ENCODE measurements at places on chromosomes 11 and 22.

GRCh38 chr11:76033699-76034098 lies 172.6 kb downstream of the WNT11 start:
- no peak for DNase-seq

GRCh38 chr11:74773476-74773875 lies 24.8 kb downstream of the RNF169 start:
- no peak for DNase-seq

DNA sequence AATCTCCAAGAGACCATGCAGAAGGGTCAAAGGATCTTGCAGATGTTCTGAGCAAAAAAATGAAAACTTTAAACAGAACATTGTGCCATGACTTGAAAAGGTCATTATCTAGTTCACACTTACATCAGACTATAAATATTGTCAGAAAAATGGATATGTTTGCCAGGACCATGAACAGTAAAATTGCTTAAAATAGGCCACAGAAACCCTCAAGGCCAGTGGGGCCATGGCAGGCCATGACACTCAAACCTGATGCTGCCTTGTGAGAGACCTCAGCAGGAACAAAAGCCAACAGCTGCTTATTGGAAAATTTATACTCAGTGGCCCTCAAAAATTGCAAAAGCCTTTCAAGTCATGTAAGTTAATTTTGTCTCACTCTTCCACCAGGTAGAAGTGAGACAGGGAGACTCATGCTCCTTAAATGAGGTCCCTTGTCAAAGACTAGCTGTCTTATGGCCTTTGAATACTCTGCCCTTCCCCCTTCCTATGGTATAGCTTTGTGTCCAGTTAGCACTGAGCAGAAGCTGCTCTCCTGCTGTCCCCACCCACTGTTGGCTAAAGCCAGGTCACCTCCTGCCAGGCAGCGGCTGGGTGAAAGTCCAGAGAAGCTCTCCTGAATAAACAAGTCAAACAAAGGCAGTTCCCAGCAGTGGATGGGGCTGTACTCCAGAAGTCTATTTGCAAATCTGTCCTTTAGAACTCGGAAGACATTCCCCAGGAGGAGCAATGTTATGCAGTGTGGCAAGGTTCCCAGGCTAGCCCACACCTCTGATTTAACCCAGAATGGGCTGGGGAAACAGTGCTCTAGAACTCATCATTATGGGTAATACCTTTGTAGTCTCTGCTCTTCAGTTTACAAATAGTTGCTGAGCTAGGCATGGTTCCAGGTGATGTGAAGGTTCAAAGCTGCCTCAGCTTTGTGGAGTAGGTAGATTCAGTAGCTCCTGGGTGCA lies 21.4 kb downstream of the ADM start:
- no peak for DNase-seq

DNA sequence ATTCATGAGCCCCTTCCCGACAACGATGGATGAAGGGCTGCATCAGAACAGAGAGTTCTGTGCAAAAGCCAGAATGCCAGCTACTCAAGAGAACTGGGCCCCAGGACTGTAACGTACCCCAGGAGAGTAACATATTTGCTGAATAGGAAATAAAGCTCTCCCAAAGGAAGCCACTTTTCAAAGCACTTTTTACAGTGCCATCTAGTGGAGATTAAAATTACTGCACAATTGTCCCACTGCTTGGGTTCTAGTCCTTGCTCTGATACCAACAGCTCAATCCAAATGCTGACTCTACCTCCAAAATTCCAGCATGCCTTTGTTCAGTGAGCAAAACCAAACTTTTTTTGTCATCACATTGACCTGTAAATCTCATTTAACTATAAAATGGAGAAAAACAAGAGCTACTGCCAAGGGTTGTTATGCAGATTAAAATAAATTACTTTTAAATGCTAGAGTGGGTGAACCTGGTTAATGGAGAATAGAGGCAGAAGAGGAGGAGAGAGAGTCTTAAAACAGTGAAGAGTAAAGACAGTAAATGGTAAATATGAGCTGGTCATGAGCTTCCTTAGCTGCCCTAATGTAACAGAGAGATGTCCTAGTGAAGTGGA lies 87.6 kb upstream of the FSHB start:
- DNase-seq, result no peak

GRCh38 chr11:114129699-114130098 lies 70.2 kb downstream of the ZBTB16 start:
- DNase-seq, result no peak

GRCh38 chr11:121482231-121483129 lies 29.7 kb upstream of the SORL1-AS1 start:
- peak; percentile 73 for DNase-seq

DNA sequence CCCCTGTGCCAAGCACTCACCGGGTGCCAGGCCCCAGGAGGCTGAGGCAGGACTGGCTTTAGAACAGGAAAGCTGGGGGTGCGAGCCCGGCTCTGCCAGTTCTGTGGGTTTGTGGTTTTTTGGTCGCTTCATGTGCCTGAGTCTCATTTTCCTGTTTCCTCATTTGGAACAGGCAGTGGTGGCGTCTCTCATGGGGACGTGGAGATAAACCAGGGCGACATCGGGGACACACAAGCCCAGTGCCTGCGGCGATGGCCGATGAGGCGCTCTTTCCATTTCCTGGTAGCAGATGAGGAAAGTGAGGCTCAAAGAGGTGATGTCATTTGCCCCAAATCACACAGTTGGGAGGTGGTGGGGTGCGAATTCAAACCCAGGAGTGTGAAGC lies 20.8 kb upstream of the CHKA start:
- DNase-seq, result peak; percentile 87

DNA sequence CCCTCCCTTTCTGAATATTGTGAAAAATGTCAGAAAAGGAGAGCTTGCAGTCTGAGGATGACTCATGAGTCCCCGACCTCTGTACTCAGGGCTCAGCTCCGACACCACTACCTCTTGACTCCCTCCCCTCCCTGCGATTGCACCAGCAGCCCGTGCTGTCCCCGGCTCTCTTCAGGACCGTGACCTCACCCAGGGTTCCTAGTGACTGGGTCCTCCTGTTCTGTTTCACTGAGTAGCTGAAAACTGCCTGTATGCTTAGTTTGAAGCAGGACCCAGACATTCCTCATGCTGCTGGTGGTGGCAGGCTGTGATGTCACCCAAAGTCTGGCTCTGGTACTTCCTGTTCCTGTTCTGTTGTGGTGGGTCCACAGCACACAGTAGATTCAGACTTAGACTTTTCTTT lies 11.7 kb downstream of the PHRF1 start:
- DNase-seq, result peak; percentile 86

GRCh38 chr11:42849362-42849761 lies 462.4 kb upstream of the API5 start:
- no peak for DNase-seq

GRCh38 chr11:97684486-97685439 lies 1295.0 kb downstream of the JRKL start:
- no peak for DNase-seq

GRCh38 chr11:2691991-2692875 lies 7.6 kb downstream of the KCNQ1OT1 start:
- DNase-seq, result no peak

GRCh38 chr11:122578171-122578825 lies 77.2 kb upstream of the UBASH3B start:
- DNase-seq, result peak; percentile 19

GRCh38 chr22:47606426-47606825 lies 844.0 kb downstream of the TBC1D22A start:
- DNase-seq, result no peak

DNA sequence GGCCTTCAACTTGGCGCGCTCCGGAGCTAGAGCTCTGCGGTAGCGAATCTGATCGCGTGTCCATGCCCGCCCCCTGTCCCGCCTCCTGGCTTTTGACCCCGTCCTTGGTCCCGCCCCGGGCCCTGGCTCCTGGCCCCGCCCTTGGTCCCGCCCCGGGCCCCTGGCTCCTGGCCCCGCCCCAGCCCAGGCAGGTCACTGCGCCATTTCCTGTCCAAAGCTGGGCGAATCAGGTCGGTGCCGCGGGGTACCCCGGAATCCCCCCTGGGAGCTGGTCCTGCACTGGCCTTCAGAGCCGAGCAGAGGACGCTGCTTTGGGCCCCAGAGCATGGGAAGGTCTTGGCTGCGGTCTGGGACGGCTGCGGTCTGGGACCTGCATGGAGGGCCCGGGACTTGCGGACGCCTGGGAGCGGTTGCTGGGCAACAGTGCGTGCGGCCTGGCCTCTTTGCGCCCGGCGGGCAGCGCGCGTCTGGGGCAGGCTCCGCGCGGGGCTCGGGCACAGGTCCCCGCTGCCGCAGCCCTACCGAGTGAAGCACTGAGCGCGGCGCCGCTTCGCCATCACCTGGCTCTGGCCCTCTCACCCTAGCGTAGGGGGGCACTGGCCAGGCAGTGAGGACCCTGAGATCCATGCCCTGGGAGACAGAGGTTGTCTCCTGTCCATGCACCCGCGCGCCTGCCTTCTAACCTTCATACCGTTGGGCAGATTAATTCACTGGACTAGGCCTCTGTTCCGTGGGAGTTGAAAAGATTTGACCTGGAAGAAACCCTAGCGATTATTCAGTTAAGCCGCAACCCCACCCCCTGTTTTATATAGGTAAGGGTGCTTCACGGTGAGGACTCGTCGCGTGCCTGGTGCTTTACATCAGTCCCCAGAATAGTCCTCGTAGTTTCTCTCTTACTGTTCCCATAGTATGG lies at the start of gene TTC12:
TTC12 (plus strand) TSS at position 195 of the 913 bp plus-strand sequence. CDS start 1,675 bp downstream, outside the sequence.
- DNase-seq, result peak; percentile 94

DNA sequence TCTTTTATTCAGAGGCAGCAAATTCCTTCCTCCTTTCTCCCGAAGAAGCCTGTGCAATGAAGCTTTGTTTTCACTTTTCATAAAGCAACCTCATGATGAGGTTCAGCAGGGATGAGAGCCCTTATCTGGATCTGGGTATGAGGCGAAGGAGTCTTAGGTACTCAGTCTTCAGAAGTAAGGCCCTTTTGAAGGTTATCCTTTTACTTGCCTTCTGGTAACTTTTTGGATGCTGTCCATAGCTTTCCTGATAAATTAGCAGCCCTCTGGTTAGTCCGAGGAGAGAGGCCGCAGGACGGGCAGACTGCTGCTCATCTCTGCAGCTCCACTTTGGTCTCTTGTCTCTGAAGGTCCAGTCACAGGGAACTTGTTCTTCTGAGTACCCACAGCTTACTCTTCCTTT lies 1.1 kb downstream of the TRIM22 start:
- DNase-seq, result no peak

DNA sequence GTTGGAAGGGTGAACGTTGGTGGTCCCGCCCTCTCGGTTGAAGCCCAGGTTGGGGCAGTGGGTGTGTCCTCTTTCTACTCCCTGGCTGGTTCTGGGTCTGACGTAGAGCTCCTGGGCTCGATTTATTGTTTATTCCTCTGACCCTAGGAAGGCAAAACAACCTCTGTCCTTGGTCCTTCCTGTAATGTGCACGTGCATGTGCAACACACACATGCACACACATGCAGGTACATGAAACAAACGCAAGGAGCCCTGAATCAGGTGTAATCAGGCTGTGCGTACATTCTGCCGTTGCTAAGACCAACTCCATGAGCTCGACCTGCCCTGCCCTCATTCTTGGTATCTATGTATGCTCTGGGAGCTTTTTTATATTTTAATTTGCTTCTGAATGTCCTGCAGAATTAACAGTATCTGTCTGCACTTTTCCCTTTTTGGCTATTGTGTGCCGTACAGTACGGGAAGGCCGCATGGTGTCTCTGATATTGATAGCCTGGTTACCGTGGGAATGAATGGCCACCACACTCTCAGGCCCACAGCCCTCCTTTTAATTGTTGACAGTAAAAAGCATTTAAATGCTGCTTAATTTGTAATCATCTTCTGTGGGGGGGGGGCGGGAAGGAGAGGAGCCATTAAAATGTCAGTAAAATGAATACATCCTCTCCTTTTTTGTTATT lies 66.0 kb upstream of the NNMT start:
- DNase-seq, result no peak

GRCh38 chr11:47327025-47327424 lies 25.5 kb downstream of the MYBPC3 start:
- DNase-seq, result no peak

DNA sequence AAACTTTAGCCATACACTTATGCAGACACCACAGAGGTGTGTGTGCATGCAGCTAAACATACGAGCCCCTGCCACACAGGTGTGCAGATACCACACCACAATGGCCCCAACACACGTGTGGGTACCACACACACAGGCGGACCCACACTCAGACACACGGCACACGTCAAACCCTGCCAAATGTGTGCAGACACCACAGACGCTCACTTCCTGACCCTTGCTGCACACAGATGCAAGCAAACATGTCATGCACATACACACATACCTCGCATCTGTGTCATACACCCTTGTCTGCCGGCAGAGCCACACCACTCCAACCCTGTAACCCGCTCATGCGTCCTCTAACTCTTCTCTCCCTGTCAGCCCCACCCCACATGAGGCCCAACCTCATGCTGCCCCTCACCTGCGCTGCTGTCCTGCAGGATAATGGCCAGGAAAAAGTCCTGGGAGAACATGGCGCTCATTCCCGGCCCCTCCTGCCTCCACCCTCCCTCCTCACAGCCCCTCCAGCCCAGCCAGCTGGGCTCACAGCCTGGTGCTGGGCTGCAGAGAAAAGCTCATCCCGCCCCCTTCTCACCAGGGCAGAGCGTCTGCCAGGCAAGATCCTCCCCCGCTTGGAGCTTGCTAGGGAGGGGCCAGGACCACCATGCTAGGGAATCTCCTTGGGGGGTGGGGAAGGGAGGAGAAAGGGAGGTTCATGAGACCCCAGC lies 14.2 kb downstream of the SMPD1 start:
- peak; percentile 57 for DNase-seq

- no peak for DNase-seq
Observed at GRCh38 chr11:20963596-20963995, 294.2 kb downstream of the NELL1 start.

DNA sequence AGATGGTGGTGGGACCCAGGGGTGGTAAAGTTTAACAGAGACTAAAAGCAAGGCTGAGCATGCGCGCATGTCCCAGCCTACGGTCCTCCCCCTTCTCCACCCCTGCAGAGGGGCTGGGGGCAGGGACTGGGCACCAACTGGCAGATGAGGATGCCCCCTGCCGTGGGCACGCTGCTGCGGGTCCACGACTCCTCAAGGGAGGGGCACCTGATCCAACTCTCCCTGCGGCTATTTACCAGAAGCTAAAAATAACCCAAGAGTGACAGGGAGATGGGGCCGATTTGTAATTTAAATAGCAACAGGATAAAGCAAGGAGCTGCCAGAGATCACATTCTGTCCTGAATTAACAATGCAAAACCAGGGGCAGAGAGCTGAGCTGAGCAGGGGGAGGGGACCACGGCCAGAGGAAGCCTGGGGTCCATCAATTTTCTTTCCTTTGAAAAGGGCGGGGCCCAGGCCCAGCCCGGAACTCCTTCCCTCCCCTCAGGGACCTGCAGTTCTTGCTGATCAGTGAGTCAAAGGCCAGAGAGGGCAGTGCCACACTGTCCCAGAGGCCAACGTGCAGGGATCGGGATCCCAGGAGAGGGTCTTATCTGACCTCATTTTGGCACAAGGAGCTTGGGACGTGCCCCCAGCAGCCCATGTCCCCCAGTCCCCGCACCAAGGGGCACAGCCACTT lies 8.1 kb upstream of the DGKZ start:
- DNase-seq, result no peak

DNA sequence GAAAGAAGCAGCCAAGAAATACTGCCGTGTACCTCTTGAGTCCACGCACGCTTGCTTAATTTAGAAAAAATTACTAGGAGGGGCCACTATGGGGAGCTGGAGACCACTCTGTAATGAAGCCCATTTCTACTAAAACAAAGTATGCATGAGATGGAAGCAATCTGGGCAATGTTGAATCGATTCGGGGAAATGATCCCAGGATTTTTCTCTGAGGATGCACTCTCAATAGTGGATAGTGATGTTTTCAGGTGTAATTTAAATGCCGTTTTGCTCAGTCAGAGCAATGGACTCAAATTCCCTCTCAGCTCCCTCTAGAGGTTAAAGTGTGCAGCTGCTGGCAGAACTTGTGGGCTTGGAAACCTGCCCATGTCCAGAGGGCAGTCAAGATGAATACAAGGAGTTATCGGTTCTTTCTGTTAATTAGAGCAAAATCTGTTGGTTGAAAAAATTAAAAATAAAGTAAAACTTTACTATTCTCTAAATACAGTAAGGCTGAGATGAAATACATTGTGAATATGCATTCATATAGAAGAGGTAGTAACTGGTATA lies 64.1 kb downstream of the ME3 start:
- peak; percentile 54 for DNase-seq
